NCI-H1092 (cell line): ENCODE measurements at places on chromosomes 2 and 18.

DNA sequence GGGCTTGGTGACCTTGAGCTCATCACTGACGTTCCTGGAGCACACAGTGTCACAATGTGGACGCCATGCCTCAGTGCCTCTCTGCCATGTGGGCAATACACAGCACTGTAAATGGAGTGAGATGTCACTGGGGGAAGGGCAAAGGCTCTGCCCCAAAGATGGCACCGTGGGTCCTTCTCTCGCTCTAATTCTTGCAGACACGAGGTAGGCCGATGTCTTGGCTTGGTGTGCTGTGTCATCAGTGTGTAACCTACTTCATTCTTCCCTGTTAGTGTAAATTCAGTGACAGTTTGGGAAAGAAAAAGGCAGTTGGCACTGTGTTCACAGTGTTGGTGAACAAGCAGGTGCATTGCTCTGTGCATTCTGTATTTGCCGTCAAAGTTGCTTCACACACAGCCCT lies 309.3 kb upstream of the MYT1L start:
- no peak for DNase-seq

- no peak for DNase-seq
Measured at GRCh38 chr2:16214861-16215260, 274.5 kb downstream of the MYCN start.

DNA sequence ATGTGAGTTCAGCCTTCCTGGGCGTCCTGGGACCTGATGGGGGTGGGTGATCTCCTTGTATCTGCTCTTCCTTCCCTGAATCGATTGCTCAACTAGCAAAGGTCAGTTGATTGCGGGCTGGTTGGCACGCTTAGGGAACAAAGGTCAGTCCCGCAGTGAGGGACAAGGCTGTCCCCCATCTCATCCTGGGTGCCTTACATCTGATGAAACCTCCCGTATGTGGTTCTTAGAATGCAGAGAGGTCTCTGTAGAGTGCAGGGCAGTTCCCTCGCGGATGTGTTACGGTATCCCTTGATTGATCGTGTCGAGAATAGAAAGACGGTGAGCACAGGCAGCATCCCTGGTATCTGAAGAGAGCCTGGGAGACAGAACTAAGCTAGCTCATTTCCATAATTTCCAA lies 56.4 kb upstream of the RBM44 start:
- no peak for DNase-seq

- DNase-seq: peak; percentile 48
Measured at GRCh38 chr18:48300463-48300961, 108.7 kb downstream of the ZBTB7C start.

- DNase-seq: no peak
Measured at GRCh38 chr2:201698588-201699226, at the start of gene MPP4. MPP4 (minus strand) TSS chr2:201698644; CDS start chr2:201693954, 4,690 bp downstream.

GRCh38 chr2:231457101-231457500 lies 7.2 kb downstream of the NCL start:
- no peak for DNase-seq

- DNase-seq: no peak
Measured at GRCh38 chr2:234580686-234581085, 83.8 kb upstream of the ARL4C start.

DNA sequence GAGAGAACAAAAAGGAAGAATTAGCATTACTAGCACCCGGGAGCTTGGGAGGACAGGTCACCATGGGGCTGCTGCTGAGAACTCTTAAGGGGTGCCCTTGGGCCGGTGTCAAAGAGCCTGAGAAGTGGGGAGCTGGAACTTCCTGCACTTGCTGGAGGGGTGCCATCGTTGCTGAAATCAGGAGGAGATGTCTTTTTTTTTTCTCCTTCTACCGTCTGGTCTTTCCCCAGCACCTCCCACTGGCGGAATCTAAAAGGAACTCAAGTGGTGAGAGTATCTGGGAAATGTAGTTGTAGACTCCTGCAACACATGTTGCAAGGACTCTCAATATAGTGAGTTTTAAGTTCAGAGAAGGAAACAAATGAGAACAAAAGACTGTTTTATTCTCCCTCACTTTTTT lies 6.1 kb upstream of the AMMECR1L start:
- no peak for DNase-seq

- DNase-seq: peak; percentile 72
Measured at GRCh38 chr18:27750014-27750413, 426.9 kb downstream of the CDH2 start.

GRCh38 chr2:53802617-53803151 lies 15.8 kb downstream of the ERLEC1 start:
- DNase-seq: no peak

DNA sequence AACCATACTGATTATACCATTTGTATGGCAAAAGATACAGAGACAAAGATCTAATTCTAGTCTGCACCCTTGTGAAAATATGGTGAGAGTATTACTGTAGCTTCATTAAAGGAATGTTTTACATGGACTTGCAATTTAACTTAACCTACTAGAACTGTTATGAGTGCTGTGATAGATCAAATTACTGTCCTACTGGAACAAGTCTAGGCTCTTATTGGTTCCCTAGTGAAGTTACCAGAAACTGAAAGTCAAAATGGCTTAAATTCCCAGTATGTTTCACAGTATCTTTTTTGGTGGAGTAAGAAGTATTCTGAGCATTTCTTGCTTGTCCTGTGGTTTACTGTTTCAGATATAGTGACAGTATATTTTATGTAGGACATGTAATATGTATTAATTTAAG lies 3.8 kb upstream of the TBR1 start:
- DNase-seq: no peak

GRCh38 chr2:4753721-4754120 lies 938.5 kb upstream of the SOX11 start:
- no peak for DNase-seq

GRCh38 chr2:132588576-132588975 lies 81.4 kb downstream of the LYPD1 start:
- DNase-seq: no peak

GRCh38 chr18:37270038-37270665 lies 295.4 kb downstream of the CELF4 start:
- no peak for DNase-seq

- DNase-seq: no peak
Measured at GRCh38 chr18:74748809-74749208, 151.1 kb downstream of the ZNF407 start.

- DNase-seq: no peak
Measured at GRCh38 chr2:240023792-240024191, 1.4 kb downstream of the NDUFA10 start.

DNA sequence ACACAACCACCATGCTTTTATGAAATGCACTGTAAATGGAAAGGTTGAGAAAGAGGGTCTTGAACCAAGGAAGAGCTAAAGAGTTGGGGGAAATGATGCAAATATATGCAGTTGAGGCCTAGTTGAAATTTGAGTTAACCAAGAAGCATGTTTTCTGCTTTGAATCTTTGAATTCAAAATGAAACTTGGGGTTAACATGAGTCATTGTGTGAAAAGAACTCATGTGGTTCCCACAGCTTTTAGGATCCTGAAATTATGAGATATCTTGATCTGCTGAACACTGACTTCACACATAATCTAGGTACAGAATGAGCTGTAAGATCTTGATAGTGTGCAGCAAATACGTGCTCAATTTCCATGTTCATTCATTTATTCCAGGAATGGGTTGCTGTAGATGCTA lies 422.9 kb upstream of the TRIB2 start:
- DNase-seq: no peak

DNA sequence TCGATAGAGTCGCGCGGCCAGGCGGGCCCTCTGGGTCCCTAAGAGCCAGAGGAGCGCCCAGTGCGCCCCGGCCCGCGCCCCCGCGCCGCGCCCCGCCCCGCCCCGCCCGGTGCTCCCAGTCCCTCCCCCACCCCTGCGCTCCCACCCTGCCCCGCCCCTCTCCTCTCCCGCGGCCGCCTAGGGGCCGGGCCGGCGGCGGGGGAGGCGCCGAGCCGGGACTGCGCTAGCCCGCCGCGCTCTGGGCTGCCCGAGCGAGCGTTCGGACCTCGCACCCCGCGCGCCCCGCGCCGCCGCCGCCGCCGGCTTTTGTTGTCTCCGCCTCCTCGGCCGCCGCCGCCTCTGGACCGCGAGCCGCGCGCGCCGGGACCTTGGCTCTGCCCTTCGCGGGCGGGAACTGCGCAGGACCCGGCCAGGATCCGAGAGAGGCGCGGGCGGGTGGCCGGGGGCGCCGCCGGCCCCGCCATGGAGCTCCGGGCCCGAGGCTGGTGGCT lies at the start of gene GPC1:
TSS of gene GPC1 (plus strand) at position 207 of the 491 bp plus-strand sequence. CDS start at position 463, 256 bp downstream.
- DNase-seq: peak; percentile 53

DNA sequence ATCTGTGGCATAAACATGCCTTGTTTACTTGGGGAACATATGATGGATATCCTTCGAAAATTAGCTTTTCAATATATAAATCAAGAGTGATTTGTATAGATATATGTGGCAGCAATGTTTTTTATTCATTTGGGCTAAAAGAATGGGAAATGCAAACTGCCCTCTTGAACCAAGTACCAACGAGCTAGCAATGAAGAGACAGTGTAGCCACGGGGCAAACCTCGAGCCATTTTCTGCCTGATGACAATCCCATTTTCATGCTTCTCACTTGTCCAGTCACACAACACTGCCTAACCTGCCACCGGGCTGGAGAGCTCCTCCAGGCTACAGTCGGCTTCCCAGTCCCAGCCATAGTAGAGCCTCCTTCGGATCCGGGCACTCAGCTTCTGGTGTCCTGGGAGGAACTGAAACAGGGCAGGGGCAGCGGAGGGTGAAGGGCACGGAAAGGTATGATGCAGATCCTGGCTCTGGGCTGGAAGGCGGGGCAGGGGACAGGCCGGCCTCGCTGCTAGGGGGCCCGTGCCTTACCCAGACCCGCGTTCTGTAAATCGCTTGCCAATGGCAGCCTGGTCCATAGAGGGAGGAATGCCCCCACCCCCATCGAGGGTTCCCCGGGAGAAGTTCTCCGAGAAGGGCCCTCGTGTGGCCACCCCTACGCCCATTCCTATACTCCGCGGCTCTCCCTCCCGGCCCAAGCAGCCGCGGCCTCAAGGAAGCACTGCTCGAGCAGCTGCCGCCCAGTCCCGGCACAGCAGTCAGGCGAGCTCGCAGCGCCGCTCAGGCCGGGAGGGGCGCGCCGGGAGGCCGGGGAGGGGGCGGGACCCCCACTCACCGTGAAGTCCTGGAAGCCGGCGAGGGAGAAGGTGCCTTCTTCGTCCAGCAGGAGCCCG lies 552 bp downstream of the CNPPD1 start:
- no peak for DNase-seq

- no peak for DNase-seq
Measured at GRCh38 chr18:37762076-37762621, 196.6 kb upstream of the CELF4 start.

DNA sequence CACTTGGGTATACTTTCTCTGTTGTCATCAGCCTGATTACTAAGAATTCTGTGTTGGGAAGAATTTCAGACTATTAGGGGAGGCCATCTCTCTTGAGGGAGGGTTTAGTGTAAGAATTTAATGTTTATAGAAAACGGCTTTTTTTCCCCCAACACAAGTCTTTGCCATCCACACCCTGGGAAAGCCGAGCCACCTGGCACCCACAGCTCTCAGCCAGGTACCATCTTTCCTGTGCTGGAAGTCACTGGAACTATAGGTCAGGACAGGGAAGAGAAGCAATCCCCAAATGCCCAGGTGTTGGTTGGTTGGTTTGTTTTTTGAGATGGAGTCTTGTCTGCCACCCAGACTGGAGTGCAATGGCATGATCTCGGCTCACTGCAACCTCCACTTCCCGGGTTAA lies 155.1 kb downstream of the SMAD7 start:
- DNase-seq: no peak

GRCh38 chr18:27785815-27786471 lies 391.0 kb downstream of the CDH2 start:
- peak; percentile 98 for DNase-seq

DNA sequence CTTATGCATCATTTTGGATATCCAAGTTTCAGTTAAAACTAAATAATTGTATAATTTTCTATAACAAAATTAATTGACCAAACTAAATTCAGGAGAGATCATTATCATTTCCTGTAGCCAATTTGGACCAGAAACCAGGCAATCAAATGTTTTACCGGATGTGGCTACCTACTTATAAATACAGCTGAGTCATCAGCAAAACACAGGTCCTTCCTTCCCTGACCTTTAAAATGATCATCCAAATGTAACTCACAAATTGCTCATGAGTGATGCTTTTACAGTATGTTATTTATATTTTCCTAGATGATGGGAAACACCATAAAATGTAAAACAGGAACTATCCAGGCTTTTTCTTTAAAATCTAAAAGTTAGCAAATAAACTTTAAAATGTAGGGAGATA lies 133.7 kb downstream of the CBLN2 start:
- no peak for DNase-seq

- DNase-seq: no peak
Measured at GRCh38 chr2:41967476-41968181, 80.2 kb upstream of the PKDCC start.

GRCh38 chr2:42843131-42843530 lies 50.7 kb upstream of the HAAO start:
- no peak for DNase-seq

DNA sequence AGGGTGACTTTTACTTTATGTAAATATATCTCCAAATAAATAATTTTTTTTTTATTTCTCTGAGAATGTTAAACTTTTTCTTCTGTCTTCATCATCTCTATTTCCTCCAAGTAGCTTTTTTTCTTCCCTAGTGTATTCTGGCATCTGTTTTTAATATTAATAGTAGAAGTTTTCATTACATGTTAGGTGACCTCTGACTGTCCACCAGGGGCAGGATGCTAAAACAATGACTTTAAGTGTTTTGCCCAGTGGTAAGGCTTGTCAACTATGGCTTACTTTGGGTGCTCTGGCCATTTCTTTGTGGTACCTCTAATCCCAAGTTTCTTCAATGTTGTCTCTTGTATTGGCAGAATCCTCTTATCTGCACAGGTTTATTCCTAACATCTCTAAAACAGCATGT lies 127.1 kb downstream of the SRBD1 start:
- no peak for DNase-seq

DNA sequence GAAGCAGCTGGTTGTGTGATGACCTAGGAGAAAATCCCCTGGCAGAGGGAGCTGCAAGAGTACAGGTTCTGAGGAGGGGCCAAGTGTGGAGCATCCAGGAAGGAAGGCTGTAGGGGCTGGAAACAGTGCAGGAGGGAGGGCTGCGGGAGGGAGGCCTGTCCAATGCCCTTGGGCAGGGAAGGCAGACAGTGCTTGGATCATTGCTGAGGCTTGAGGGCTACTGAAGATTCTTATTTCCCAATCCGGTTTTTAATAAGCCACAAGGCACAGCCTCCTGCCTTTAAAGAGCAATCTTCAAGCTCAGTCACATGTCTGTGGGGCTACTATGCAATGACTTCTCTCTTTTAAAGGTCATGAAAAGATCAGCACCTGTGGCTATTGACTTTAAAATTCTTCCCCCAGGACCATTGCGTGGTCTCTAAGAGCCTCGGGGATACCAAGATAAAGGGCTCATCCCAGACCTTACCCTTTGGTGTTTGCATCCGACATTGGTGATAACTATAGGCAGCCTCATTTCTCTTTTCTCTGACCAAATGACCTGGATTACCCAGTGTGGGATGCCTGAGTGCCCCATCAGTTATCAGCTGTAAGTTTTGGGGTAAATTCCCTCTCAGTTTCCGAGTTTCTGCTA lies 149.6 kb downstream of the DOCK10 start:
- DNase-seq: no peak
